ENCODE measurements at places on chromosomes 6 and 20.

GRCh38 chr6:3451498-3451897 is 5.4 kb downstream of the SLC22A23 start:
- DNase-seq, result no peak

DNA sequence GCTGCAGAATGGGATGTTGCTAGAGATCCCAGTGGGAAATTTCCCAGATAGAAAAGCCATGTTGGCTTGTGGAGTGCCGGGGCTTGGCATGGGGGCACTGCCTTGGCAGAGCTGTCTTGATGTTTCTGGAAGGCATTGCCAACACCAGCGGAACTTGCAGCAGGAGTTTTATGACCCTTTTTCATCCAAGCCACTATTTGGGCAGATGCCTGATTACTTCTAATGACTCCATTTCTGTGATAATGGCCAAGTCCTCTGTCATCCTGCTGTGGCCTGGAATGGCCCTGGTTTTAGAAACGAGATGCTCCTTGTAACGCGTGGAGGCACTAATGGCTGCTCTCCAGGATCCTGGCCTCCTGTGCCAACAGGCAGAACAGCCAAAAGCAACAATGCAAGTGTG is 229.0 kb downstream of the ZNF217 start:
- no peak for DNase-seq

GRCh38 chr20:11182720-11183119 is 508.9 kb upstream of the JAG1 start:
- DNase-seq, result peak; percentile 83

- DNase-seq, result no peak
Observed at GRCh38 chr6:3928111-3928510, 78.9 kb downstream of the FAM50B start.

GRCh38 chr20:42641886-42642285 is 547.8 kb downstream of the PTPRT start:
- DNase-seq, result no peak

DNA sequence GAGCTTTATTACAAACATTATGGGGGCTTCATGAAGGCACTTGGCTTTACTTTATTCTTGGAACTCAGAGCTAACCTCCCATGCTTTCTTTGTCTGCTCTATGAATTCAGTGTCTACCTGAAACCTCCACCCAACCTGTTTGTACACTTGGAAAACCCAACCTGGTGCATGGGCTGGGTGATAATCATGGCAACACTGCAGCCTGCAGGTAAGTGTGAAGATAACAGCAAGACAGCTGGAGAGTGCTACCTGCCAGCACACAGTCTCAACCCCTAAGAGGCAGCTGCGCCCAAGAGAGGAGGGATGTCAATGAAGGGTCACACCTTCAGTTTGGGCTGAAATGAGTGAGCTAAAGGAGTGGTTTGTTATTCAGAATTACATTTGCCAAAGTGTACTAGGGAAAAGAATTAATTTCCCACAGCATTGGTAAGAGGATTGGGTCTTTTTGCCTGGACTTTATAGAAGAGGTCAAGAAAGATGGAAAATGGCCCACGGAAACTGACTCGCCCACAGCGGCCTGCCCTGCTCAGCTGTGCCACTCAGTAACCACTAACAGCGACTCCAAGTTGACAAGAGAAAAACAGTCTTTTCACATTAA is 24.4 kb downstream of the FOXQ1 start:
- DNase-seq, result no peak

DNA sequence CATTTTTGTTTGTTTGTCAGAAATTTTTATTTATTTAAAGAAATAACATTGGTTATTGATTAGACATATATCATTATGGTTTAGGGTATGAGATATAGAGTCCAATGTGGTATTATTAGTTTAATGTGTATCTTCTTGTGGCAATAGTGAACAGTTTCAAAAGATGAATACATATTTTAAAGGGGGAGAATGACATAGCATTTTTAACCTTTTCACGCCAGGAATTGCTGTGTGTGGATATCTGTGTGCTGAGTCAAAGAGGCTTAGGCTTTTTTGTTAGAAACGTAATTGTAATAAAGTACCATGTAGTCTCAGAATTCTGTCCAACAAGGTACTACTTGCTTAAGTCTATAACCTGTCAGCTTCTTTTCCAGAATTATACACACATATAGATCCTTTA is 451.6 kb downstream of the ADGRB3 start:
- no peak for DNase-seq

- no peak for DNase-seq
Observed at GRCh38 chr6:89244241-89244985, 27.3 kb upstream of the GABRR1 start.

- peak; percentile 55 for DNase-seq
Observed at GRCh38 chr6:44854712-44855443, 467.4 kb downstream of the CDC5L start.

DNA sequence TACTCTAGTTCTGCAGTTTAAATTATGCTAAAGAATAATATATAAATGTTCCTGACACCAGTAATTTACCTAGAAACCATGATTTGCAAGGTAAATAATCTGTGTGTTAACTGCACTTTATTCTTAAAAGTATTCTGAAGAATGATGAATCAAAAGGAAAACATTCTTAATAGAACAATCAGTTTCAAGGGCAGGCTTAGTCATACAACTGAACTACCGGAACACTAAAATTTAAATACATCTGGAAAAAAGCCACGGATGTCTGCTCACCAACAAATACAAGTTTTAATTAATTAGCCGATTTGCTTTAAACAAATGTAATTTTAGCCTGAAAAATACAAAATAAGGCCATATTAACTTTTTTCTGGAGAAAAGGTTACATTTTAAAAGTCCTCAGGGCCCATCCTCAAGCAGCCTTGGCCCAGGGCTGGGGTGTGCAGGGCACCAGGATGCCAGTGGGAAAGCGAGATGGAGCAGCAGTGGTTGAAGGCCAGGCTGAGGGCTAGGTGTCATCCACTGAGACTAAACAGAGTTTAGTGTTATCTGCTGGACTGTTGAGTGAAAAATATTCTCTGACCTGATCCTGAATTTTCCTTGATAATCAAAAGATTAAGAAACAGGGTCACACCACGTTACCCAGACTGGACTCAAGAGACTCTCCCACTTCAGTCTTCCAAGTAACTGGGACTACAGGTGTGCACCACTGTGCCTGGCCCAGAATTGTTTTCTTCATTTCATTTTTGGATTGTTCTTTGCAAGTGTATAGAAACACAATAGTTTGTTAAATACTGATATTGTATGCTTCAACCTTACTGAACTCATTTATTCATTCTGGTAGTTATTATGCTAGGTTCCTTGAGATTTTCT is 88.2 kb upstream of the DST start:
- DNase-seq, result no peak

DNA sequence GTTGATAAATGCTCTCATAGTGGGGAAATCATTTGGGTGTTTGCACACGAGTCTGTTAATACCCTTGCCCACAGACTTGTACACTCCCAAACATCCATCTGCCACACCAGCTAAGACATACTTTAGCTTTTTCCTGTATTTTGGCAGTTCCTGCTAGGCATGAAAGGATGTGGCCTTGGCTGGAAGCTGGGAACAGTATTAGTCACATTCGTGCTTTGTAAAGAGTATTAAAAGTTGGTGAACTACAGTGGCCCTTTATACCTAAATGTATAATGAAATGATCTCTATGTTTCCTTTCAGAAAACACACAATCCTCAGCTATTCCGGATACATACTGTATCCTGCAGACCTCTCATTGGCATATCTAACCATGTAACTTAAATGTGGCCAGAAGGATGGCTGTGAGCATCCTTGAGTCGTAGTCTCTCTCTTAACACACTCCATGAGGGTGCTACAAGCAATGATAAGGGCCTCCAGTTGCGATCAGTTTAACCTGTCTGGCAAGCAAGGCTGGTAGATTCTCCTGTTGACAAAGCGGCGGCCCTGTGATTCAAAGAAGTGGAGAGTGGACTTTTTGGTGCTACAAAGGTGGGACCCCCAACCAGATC is 1.5 kb downstream of the LEMD2 start:
- no peak for DNase-seq

DNA sequence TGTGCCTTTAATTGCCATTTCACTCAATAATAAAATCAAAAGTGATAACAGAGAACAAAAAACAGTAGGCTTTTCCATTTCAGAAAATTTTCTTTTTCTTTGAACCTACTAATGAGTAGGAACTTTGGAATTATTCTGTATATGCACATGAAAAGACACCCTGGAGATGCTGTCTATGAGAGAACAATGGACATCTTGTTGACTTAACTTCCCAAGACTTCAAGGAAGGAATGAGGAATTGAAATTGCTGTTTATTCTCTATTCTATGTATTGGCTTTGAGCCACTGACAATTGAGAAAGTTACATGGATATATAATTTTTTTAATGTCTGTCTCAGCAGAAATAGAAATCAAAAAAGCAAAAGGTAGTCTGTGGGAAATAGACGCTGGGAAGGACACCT is 98.6 kb upstream of the PCSK2 start:
- no peak for DNase-seq

DNA sequence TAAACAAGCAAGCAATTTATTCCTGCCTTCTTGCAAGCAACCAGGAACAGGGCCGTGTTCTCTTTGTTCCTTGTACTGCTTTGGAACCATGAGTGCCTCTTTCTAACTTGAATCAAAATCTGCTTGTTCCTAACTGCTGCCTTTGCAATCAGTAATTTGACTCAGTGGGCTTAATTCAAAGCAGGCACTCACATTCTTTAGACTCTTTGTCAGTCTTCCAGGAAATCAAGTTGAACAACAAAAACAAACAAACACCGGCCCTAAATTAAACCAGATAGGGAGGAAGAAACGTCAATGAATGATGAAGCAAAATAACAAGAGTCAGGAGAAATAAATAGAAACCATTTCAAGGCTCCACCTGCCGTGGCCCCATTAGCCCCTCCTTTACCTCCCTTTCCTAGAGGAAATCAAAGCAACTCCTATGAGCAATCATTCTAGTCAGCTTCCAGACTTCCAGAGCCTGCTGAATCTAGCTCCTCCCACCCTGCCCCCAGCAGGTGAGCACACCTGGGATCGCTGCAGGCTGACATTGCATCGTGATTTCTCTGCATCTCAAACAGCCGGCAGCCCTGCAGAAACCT is 582.2 kb upstream of the FLRT3 start:
- no peak for DNase-seq

DNA sequence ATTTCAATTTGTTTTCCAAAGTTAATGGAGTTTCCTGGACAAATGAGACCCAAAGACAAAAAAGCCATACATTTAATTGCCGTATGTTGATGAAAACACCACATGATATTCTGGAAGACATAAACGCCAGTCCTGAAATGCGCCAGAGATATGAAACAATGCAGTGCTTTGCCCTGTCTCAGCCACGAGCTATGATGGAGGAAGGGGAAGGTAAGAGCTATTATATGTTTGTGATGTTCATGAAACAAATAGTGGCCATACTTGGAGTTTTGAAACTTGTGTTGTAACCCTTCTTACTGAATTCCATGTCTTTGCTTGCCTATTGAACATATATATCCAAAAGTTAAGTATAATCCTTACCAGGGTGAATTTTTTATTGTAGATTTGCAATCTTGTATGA is 125.9 kb downstream of the NCOA3 start:
- no peak for DNase-seq

GRCh38 chr6:128848212-128848935 is 34.6 kb upstream of the LAMA2 start:
- DNase-seq, result no peak

DNA sequence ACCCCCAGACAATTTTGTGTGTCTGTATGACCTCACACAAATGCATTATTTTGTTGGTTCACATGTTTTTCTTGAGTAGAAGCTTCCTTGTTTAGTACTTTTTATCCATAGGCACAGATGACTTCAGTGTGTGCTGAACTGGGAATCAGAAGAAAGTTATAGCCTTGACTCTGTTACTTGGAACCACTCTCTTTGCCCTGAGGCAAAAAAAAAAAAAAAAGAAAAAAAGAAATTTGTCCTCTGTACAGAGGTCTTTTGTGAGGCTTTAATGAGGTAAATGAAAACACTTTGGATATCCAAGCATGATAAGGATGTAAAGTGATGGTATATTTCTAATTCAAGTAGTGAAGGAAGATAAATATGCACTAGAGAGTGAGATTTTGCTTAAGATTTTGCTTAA is 51.9 kb downstream of the TRMT11 start:
- DNase-seq, result no peak

GRCh38 chr6:146578054-146578453 is 20.7 kb upstream of the ADGB start:
- no peak for DNase-seq

- no peak for DNase-seq
Observed at GRCh38 chr20:11650566-11650965, 267.1 kb upstream of the BTBD3 start.

Measured in OCI-M1 (cell line).